ENCODE measurements at places on chromosomes 11 and 22.

- no peak for DNase-seq
Measured at GRCh38 chr11:116814502-116814901, 8.6 kb downstream of the APOA4 start.

GRCh38 chr11:41400124-41400523 is 59.3 kb downstream of the LRRC4C start:
- no peak for DNase-seq

DNA sequence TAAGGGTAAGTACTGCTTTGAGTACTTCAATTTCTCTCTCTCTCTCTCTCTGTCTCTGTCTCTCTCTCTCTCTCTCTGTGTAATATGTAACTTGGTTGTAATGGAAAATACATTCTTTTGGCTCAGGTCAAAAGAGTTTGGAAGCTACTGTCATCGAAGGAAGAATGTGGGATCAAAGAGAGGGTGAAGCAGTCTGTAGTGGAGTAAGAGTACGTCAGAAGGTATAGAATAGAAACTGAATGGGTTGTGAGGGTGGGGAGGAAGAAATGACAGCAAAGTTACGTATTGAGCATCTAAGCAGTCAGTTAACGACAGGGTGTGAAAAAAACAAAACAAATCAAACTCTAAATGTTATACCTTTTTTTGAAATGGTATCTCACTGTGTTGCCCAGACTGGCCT is 10.0 kb downstream of the NCAM1 start:
- DNase-seq = no peak

GRCh38 chr11:3000032-3000961 is 8.2 kb upstream of the NAP1L4 start:
- peak; percentile 58 for DNase-seq

DNA sequence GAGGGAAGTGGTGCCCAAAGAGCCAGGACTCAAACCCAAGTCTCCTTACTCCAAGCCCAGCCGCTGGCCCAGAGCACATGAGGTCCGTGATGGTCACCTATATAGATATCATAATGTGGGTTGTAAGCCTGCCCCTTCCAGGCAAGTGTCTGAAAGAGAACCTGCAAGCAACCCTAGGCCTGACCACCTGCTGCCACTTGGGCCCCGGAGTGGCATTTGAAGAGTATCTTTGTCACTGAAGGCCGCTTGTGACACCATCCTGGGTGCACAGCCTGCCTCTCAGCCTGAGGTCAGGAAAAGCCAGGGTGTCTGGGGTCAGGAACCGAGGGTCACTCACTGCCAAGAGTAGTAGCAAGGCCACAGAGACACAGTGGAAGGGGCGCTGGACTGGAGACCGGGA is 32.4 kb downstream of the OTOG start:
- DNase-seq = no peak

DNA sequence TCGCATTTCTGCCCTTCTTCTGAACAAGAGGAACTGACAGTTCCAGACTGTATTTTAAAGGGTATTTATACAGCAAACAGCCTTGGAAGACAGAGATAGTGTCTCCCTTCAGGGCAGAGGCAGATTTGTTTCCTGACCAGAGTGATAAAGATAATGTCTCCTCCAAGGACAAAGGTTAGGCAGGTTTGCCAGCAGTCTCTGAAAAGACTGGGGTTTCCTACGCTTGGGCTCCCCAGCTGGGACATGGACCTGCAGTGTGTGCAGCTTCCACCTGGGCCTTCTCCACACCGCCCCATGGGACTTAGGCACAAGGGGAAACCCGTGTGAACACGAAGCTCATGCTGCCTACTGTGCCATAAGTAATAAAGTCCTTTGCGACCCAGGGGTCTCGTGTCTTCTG is 42.1 kb downstream of the RPL27A start:
- DNase-seq = no peak

- DNase-seq = no peak
Measured at GRCh38 chr11:709109-709997, 3.3 kb downstream of the EPS8L2 start.

GRCh38 chr22:30855266-30855665 is 113.3 kb downstream of the MORC2 start:
- no peak for DNase-seq

GRCh38 chr11:5303626-5304025 is 1.9 kb upstream of the OR51B4 start:
- DNase-seq = no peak

DNA sequence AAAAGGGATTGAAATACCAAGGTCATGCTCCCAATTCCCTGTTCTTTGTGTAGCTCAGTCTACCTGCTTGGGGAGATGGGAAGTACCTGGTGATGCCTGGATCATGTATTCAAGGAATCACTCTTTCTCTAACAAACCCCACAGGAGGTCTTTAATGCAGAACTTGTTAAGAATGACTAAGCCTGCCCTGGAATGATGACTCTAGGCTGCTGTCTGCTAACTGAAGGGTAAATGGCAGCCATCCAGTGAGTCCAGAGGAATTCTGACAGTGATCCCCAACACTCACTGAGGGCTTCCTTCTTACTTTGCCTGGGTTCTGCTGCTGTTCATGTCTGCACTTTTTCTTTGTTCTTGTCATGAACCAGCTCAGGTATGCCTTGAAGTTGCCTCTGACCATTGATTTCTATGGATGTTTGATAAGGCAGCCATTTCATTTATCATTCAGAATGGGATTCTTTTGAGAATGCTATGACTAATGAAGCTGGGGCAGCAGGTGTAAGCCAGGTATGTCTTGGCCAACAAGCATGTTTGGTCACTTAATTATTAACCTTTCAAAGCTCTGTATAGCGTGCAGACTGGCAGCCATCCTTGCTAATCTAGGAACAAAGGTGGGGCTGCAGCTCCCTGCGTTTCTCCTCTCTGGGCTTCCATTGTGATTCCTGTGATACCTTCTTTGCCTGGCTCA is 11.4 kb downstream of the PRSS23 start:
- no peak for DNase-seq

- DNase-seq = no peak
Measured at GRCh38 chr11:93059117-93059957, 89.9 kb downstream of the MTNR1B start.

DNA sequence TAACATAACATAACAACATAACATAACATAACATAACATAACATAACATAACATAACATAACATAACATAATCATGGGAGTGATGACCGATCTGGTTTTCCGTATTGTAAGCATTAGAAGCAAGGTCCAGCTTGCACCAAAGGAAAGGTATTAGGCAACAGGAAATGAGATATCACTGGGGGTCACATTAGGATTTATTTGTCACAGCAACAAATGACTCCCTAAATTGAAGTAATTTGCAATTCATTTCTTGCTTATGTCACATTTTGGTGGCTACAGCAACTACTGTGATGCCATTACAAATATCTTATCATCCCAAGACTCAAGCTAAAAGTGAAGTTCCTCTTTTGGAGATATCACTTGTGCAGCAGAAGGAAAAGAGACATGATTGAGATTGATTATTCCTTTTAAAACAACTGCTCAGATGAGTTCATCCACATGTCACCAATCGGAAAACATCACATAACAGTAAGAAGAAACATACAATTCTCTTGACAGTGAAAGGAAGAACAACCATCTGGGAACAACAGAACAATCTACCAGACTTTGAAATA is 1331.1 kb upstream of the RAG2 start:
- no peak for DNase-seq

- DNase-seq = no peak
Measured at GRCh38 chr22:36731916-36732315, 28.4 kb upstream of the CACNG2 start.

DNA sequence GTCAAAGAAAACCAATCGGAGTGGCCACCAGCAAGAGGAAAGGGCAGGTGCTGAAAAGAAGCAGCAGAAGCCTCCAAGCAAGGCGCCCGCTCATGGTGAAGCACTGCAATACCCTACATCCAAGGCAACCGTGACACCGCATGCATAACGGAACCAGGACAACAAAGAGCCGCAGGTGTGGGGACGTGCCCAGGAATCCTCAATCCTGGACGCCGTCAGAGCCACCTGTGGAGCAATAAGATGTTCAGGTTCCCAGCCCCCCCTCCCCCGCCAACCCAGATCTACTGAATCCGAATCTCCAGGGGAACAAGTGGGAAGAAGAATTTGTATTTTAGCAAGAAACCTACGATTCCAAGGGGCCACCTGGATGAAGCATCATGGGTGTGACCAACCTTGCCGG is 70.8 kb downstream of the SHANK2 start:
- no peak for DNase-seq

GRCh38 chr11:61682093-61682732 is 2.0 kb downstream of the DAGLA start:
- no peak for DNase-seq

- DNase-seq = no peak
Measured at GRCh38 chr11:35239471-35240075, 100.6 kb downstream of the CD44 start.

DNA sequence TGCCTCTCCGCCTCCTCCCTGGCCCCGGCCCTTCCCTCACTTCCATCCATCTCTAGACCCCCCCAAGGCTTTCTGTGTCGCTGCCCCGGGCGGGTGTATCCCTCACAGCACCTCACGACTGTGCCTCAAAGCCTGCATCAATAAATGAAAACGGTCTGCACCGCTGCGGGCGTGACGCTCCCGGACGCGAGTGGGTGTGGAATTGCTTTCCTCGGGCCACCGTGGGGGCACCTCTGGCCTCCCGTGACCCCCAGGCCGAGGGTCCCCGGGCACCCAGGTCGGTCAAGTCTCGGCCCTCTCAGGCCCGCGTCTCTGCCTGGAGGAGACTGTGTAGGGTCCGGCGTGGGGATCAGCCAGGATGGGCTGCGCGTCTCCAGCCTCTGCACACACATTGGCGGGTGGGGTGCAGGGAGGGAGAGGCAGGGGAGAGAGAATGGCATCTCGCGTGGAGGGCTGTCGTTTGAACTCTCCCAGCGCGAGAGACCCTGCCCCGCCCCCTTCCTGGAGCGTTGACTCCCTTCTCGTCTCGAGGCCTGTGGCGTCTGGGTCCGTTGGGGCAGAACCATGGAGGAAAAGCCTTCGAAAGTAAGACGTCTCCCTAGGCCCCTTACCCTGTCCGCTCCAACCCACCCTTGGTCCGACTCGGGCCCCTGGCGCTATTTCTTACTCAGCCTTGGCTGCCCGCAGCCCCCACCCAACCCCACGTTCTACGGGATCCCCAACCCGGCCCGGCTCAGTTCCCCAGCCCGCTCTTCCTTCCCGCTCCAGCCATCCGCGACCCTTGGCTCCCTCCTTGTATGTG is at the start of gene CATSPERZ:
Gene CATSPERZ (plus strand): TSS at position 512 of the 802 bp plus-strand sequence. CDS start 53 bp downstream, at position 565.
- no peak for DNase-seq

DNA sequence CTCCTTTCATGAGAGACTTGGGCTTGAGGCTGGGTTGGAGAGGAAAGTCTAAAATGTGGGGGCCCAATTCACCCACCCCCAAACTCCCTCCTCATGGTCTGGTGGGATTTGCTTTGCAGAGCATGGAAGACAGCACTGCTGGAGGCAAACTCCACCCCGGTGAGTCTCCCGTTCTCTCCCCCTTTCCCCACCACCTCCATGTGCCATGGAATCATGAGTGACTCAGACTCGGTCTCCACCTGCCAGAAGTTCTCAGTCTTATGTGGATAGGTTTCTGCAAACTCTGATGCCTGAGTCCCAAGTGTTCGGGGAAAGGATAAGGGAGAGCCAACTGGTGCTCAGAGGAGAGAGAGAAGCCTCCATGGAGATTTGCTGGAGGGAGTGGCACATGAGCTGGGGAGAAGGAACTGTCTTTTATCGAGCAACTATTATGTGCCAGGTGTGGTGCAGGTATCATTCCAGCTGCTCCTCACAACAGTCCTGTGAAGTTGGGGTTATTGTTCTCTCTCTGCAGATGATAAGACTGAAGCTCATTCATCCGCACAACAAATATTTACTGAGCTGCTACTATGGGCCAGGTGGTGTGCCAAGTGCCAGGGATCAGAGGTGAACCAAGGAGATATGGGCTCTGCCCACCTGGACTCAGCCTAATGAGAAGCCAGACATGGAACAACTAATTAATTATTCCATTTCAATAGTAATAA is 6.6 kb downstream of the PLEKHB1 start:
- DNase-seq = no peak

- DNase-seq = no peak
Measured at GRCh38 chr11:34427186-34427805, 11.4 kb upstream of the CAT start.

- no peak for DNase-seq
Measured at GRCh38 chr11:123183391-123184099, 11.5 kb downstream of the CLMP start.

- DNase-seq = no peak
Measured at GRCh38 chr11:102458548-102458947, 6.0 kb upstream of the TMEM123 start.

All from NCI-H1694 treated with DMSO at 0.1 percent for 48 hours (cell line).